Sigmoid colon (tissue), 7 donors: ENCODE measurements at places on chromosomes 5 and 9. TPM values are rescaled to one million over a fixed set of nuclear protein-coding genes. Genes with fewer than 3 reads are reported as not detected.

Gene SPATA31A3
- not detected for total RNA-seq

Gene SPTLC1
- 60.4 TPM for total RNA-seq

- no peak for DNase-seq
- H3K4me3 ChIP-seq: no peak overlapping the region
- no peak overlapping the region for H3K27ac ChIP-seq
These were observed 58.9 kb upstream of the ZNF618 start for GRCh38 chr9:113817171-113817570.

- no peak for DNase-seq
- no peaks in the 10 kb centered on the region for H3K4me1 ChIP-seq
- no peaks in the 10 kb centered on the region for H3K27me3 ChIP-seq
- no peaks in the 10 kb centered on the region for H3K36me3 ChIP-seq
- H3K27ac ChIP-seq: no peak overlapping the region
- no peak overlapping the region for H3K4me3 ChIP-seq
These were observed 117.7 kb upstream of the ALDH1B1 start for GRCh38 chr9:38274800-38275199.

GRCh38 chr5:18333841-18334240, 699.6 kb downstream of the TAF11L14 start:
- no peak overlapping the region for H3K4me3 ChIP-seq
- H3K4me1 ChIP-seq: no peaks in the 10 kb centered on the region
- H3K36me3 ChIP-seq: no peaks in the 10 kb centered on the region
- H3K27ac ChIP-seq: no peak overlapping the region
- no peaks in the 10 kb centered on the region for H3K27me3 ChIP-seq

GRCh38 chr9:116795821-116796220, 108.7 kb downstream of the TRIM32 start:
- H3K27ac ChIP-seq: no peak overlapping the region
- DNase-seq: no peak
- H3K4me3 ChIP-seq: no peak overlapping the region

DNA sequence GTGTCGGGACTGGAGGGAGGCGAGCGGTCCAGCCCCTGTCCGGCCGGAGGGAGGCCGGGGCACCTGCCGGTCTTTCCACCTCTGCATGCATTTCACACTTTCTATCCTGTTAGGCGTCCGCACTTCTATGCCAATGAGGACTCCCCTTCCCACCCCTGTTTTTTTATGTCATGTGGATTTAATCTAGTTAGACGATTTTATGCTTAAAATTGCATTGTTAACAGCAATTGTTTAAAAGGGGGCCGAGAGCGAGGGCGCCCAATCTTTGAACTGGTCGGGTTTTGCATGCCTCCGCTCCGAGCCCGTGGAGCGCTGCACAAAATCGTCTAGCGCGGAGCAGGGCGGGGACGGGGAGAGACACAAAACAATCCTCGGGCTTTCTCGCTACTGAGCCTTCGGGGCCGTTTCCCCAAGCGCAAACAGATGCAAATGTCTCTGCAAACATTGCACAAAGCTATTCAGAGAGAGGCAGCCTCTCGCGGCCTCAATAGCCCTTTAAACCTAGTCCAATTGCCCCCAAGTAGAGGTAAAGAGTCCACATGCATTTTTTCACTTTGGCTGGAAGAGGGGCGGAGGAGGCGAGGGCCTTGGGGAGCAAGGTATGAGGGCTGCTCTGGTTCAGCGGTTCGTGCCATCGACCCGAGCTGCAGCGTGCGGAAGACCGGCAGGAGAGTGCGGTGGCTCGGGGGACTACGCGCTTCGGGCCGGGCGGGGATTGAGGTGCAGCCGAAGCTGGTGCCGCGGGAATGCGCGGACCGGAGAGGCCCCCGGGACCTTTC, 37.5 kb upstream of the TIFAB start:
- H3K36me3 ChIP-seq: no peaks in the 10 kb centered on the region
- no peak overlapping the region for H3K27ac ChIP-seq

DNA sequence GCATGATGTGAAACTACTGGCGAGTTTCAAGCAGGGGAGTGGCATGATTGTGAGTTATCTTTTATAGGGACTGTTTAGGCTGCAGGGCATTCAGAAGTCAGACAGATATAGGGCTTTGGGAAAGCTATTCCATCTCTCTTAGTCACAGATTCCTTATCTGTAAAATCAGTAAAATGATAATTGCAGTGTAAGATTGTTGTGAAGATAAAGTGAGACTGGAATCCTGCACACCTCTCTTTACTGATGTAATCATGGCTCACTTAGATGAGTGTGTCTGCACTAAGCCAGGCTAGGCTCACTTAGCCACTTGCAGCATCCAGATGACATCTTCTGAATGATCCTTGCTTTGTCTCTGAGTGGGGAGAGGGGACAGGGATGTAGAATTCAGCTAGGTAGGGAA, 81.8 kb upstream of the MAMDC2 start:
- peaks cover 4% of the 10 kb centered on the region for H3K4me1 ChIP-seq
- no peaks in the 10 kb centered on the region for H3K27me3 ChIP-seq
- H3K4me3 ChIP-seq: no peak overlapping the region
- DNase-seq: no peak
- no peak overlapping the region for H3K27ac ChIP-seq

DNA sequence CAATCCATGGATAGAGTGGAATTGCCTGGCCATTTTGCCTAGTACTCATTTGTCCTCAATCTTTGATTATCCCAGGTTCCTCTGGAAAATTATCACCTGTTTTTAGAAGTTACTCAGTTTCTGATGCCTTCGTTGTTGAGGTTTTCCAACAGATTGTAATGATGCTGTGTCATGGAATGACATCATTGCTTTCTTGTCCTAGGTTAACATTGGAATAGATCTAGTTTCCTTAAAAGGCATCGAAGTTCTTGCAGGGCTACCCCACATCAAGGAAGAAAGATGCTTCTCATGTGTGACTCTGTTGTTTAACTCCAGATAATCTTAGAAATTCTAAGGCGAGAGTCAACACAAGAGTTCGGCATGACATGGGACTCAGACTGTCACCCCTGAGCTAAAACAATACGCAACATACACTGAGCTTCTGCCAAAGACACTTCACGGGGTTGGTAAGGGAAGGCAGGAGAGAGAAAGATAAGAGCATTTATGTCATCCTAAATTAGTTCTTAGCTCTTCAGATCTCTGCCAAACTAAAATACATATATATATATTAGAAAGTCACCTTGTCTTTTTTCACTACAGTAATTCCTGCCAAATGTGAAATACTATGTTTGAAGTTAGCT, 293.2 kb upstream of the WWC1 start:
- H3K27ac ChIP-seq: no peak overlapping the region
- H3K4me1 ChIP-seq: no peaks in the 10 kb centered on the region
- H3K4me3 ChIP-seq: no peak overlapping the region
- H3K27me3 ChIP-seq: no peaks in the 10 kb centered on the region

DNA sequence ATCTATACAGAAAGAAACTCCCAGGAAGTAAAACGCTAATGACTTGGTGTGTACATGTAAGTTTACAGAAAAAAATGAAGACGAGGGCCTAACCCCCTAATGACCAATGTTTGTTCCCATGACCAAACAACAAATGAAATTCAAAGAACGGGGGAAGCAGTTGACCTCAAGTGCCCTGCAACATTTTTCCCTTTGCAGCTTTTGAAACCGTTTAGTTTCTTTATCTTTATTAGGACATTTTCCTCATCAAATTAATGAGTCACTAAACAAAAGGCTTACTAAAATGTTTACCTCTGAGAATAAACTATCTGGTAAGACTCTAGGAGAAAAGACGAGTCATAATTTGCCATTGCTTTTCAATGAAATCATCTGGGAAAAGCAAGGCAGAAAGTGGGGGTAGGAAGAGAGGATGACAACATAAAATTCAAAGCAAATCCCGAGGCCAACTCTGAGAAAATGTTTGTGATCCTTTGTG, 57.4 kb downstream of the LHFPL2 start:
- H3K36me3 ChIP-seq: no peaks in the 10 kb centered on the region
- H3K27me3 ChIP-seq: no peaks in the 10 kb centered on the region
- H3K4me1 ChIP-seq: no peaks in the 10 kb centered on the region
- DNase-seq: no peak
- H3K4me3 ChIP-seq: no peak overlapping the region

DNA sequence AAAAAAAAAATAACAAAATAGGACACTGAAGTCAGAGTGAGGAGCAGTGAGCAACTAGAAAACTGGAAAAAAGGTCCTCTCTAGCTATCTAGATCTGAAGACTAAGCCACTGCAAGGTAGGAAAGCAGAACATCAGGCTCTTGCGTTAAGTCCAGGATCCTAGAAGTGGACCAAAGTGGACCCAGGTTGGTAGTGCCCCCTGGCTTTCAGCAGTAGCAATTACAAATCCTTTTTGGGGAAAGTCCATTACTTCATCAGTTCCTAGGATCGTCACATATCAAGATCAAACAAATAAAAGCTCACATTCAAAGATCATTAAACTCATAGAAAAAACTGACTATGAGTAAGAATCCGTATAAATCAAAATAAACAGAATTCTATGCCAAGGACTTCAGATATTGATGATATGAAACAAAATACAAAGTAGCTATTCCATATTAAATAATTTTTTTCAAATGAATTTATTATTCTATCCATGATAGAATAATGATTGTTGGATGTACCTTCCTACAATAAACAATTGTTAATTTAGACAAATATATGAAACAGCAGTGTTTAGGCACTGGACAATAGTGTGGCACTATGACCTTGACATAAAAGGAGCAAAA, 6.5 kb upstream of the RICTOR start:
- H3K36me3 ChIP-seq: no peaks in the 10 kb centered on the region
- no peaks in the 10 kb centered on the region for H3K4me1 ChIP-seq
- H3K4me3 ChIP-seq: no peak overlapping the region
- peak; percentile 81 for DNase-seq
- H3K27me3 ChIP-seq: no peaks in the 10 kb centered on the region
- H3K27ac ChIP-seq: no peak overlapping the region

DNA sequence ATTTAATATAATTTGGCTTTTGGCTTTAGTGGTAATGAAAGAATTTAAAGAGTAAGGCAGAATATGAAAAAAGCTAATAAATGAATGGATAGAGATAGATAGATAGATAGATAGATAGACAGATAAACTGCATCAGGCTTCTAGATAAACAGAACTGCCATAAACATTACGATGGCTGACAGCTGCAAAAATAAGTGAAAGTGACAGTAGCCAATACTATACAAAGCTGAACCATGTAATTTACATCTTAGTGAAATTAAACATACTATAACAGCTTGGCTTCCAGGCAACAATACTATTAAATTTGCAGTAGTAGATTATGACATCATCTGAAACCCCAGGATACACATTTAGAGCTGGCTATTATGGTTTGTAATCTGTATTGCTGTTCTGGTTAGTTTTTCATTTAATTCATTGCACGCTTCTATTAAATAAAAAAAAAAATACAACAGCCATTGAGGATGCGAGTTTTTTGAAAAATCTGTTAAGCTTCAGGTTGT, 1354.8 kb downstream of the PTPRD start:
- DNase-seq: no peak
- H3K36me3 ChIP-seq: no peaks in the 10 kb centered on the region
- no peaks in the 10 kb centered on the region for H3K4me1 ChIP-seq

DNA sequence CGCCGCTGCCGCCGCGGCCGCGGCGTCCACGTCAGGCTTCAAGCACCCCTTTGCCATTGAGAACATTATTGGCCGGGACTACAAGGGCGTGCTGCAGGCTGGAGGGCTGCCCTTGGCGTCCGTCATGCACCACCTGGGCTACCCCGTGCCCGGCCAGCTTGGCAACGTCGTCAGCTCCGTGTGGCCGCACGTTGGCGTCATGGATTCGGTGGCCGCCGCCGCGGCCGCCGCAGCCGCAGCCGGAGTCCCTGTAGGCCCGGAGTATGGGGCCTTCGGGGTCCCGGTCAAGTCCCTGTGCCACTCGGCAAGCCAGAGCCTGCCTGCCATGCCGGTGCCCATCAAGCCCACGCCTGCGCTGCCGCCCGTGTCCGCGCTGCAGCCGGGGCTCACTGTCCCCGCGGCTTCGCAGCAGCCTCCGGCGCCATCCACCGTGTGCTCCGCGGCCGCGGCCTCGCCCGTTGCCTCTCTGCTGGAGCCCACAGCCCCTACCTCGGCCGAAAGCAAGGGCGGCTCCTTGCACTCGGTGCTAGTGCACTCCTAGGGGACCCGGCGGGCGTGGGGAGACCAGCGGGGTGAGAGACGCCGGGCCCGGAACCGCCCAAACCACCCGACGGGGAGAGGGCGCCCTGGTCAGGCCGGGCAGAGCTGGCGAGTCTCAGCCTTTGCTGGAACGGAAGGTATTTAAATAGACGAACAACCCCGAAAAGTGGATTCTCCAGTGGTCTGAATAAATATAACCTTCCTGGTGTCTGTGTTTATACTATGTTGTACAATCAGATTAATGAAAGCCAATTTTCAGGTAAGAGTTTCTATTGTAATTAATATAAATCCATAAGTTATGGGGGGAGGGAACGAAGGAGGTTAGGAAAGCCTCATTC, 1.2 kb downstream of the FOXB2 start:
- no peak for DNase-seq
- H3K4me3 ChIP-seq: peak overlapping the region; percentile 12
- H3K27ac ChIP-seq: no peak overlapping the region
- H3K4me1 ChIP-seq: peaks cover 56% of the 10 kb centered on the region
- H3K27me3 ChIP-seq: peaks cover 70% of the 10 kb centered on the region

GRCh38 chr5:132601071-132601728, 44.4 kb downstream of the RAD50 start:
- H3K36me3 ChIP-seq: peaks cover 84% of the 10 kb centered on the region
- no peak overlapping the region for H3K27ac ChIP-seq

DNA sequence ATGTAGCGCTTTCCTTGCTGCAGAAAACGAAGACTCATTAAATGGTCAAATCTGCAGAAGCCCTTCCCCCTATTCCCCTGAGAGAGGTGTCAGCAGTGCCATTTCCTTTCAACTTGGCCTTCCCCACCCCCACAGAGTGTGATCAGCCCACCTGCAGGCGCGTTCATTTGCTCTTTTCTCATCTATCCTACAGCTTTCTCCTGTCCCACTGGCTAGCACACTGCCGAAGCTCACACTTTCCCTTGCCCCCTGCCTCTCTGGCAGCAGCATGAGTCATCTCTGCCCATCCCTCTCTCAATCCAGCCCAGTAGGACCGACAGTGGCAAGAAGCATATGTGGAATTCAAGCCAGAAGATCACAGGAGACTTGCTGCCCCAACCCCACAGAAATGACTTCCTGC, 213.8 kb downstream of the FAM114A2 start:
- no peaks in the 10 kb centered on the region for H3K36me3 ChIP-seq
- DNase-seq: no peak
- H3K4me1 ChIP-seq: no peaks in the 10 kb centered on the region
- H3K27me3 ChIP-seq: no peaks in the 10 kb centered on the region
- no peak overlapping the region for H3K4me3 ChIP-seq
- H3K27ac ChIP-seq: no peak overlapping the region

DNA sequence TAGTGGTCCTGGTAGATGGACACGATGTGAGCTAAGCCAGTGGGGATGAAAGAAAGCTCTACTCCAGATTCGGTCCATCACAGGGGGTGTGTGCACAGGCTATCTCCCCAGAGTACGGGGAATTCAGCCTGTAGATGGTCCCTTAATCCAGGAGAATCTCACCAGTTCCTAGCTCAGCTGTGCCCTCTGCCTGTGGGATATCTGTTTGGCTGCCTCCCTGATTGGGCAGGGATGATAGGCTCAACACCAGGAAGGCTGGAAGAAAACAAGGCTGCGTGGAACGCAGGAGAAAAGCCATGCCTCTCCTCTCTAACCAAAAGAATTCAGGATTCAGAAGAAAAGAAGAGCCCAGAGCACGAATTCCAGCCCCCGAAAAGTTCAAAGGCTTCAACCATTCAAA, 40.9 kb downstream of the VLDLR start:
- DNase-seq: no peak
- H3K4me3 ChIP-seq: no peak overlapping the region
- no peaks in the 10 kb centered on the region for H3K27me3 ChIP-seq

GRCh38 chr5:133423011-133423617, 189.2 kb downstream of the FSTL4 start:
- H3K4me1 ChIP-seq: no peaks in the 10 kb centered on the region
- no peaks in the 10 kb centered on the region for H3K36me3 ChIP-seq
- DNase-seq: no peak
- H3K4me3 ChIP-seq: no peak overlapping the region
